ENCODE measurements at places on chromosomes 4 and X. TPM values are rescaled to one million over a fixed set of nuclear protein-coding genes. Genes with fewer than 3 reads are reported as not detected.

Gene GPRASP1
- total RNA-seq, result 0.27 TPM

Gene SYTL5
- 18.2 TPM for total RNA-seq

Gene FSTL5
- 0.12 TPM for total RNA-seq

Gene SPP1
- 6.1 TPM for total RNA-seq

Gene PRDM5
- total RNA-seq, result 8.6 TPM

Gene TLL1
- 6.8 TPM for total RNA-seq

Gene MAGEA12
- 15.5 TPM for total RNA-seq

Gene METTL14
- total RNA-seq, result 44.8 TPM
